ENCODE measurements at places on chromosomes 12 and 14.

GRCh38 chr12:2749580-2749979, 45.2 kb upstream of the FKBP4 start:
- no peaks in the 10 kb centered on the region for H3K36me3 ChIP-seq
- no peaks in the 10 kb centered on the region for H3K4me1 ChIP-seq
- no peak for DNase-seq

DNA sequence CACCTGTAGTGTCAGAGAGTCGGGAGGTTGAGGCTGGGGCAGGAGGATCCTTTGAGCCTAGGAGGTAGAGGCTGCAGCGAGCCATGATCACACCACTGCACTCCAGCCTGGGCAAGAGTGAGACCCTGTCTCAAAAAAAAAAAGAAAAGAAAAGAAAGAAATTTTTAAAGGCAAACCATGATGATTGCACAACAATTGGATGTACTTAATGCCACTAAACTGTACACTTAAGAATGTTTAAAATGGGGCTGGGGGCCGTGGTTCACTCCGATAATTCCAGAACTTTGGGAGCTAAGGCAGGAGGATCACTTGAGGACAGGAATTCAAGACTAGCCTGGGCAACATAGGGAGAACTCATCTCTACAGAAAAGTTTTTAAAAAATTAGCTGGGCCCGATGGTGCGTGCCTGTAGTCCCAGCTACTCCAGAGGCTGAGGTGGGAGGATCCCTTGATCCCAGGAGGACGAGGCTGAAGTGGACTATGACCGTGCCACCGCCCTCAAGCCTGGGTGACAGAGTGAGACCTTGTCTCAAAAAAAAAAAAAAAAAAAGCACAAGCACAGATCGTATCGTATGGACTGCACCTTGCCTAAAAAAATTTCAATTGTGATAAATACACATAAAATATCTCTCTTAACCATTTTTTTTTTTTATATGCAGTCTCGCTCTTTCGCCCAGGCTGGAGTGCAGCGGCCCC, 32.7 kb downstream of the JAG2 start:
- no peaks in the 10 kb centered on the region for H3K36me3 ChIP-seq
- no peaks in the 10 kb centered on the region for H3K4me1 ChIP-seq
- no peak for DNase-seq
- peaks cover 7% of the 10 kb centered on the region for H3K27me3 ChIP-seq
- H3K4me3 ChIP-seq: no peak overlapping the region
- no peak overlapping the region for H3K27ac ChIP-seq

DNA sequence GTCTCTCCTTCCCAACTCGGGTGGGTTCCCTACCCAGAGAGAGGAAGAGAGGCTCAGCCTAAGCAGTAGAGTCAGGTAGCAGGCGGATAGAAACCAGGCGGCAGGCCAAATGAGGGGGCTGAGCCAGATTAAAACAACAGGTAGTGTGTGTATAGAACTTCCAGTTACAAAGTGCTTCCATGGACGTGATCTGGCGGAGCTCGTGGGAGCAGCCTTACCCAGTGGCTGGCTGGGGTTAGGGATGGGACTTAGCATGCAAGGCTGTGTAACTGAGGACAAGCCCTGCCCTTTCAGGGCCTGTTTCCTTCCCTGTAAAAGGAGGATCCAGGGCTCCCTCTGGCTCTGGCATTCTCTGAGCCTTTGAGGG, 8.3 kb downstream of the KRT80 start:
- H3K4me3 ChIP-seq: no peak overlapping the region
- no peak for DNase-seq
- H3K27ac ChIP-seq: no peak overlapping the region
- H3K4me1 ChIP-seq: no peaks in the 10 kb centered on the region
- H3K36me3 ChIP-seq: no peaks in the 10 kb centered on the region

- H3K4me3 ChIP-seq: no peak overlapping the region
- no peak overlapping the region for H3K27ac ChIP-seq
- no peaks in the 10 kb centered on the region for H3K27me3 ChIP-seq
- DNase-seq: no peak
These were observed 218.7 kb downstream of the RASSF9 start for GRCh38 chr12:85617307-85618091.

- no peak overlapping the region for H3K27ac ChIP-seq
- no peaks in the 10 kb centered on the region for H3K36me3 ChIP-seq
- H3K4me3 ChIP-seq: no peak overlapping the region
- no peak for DNase-seq
- H3K4me1 ChIP-seq: no peaks in the 10 kb centered on the region
These were observed 434.4 kb downstream of the RGS6 start for GRCh38 chr14:72366619-72367018.

DNA sequence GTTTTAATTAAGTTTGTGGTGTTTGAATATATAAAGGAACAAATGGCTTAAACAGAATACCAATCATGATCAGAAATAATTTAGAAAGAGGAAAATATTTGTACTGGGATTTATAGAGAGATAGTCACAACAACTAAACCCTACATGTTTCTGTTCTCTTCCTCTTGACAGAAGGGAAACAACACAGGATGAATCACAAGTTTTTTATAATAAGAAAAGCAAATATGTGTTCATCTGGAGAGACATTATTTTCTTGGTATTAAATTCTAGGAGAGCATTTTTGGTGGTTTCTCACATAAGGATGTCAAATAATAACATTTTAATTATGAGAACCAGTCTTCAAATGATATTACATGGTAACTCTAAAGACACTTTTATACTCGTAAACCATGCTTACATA, 232.9 kb upstream of the PKP2 start:
- no peak for DNase-seq
- no peak overlapping the region for H3K27ac ChIP-seq
- H3K36me3 ChIP-seq: no peaks in the 10 kb centered on the region
- no peak overlapping the region for H3K4me3 ChIP-seq
- no peaks in the 10 kb centered on the region for H3K4me1 ChIP-seq

- H3K36me3 ChIP-seq: no peaks in the 10 kb centered on the region
- DNase-seq: no peak
- H3K4me1 ChIP-seq: no peaks in the 10 kb centered on the region
- H3K4me3 ChIP-seq: no peak overlapping the region
These were observed 90.1 kb upstream of the CPSF6 start for GRCh38 chr12:69149270-69149669.

- no peak overlapping the region for H3K27ac ChIP-seq
- no peak overlapping the region for H3K4me3 ChIP-seq
- peaks cover 1% of the 10 kb centered on the region for H3K27me3 ChIP-seq
- H3K36me3 ChIP-seq: no peaks in the 10 kb centered on the region
These were observed 183.9 kb downstream of the PIWIL1 start for GRCh38 chr12:130521375-130522124.

DNA sequence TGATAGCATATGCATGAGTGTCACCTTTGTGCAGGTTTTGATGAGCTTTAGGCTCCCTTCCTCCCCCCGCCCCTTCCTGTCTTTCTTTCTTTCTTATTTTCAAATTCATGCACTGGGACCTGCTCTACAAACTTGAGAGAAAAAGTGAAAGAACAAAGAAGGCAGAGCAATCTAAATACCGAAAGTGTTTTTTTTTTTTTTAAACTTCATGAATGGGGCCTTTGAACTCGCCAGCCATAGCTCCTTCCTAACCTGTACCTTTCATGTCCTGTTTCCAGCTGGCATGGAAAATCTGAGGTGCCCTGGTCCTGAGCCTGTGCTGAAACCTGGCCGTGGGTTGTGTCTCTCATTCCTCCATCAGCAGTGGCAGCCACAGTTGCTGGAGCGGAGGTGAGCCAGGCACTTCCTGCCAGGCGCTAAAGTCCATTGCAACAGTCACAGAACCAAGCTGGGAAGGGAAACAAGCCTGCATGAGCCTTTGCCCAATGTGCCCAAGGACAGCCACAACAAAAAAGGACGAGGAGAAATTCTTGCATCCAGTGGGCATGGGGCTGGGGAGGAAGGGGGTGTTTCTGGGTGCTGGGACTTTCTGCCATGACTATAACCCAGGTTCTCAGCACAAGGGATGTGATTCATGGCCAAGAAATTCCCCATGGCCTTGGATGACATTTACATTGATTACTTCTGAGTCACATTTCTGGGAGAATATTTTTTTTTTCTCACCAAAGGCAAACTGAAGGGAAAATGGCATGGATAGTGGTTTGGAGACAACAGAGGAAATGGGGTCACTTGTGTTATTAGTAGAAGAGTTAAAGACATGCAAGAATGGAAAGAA, 102.7 kb downstream of the TMEM30B start:
- DNase-seq: no peak
- no peaks in the 10 kb centered on the region for H3K4me1 ChIP-seq
- no peak overlapping the region for H3K27ac ChIP-seq
- H3K4me3 ChIP-seq: no peak overlapping the region
- H3K36me3 ChIP-seq: no peaks in the 10 kb centered on the region

DNA sequence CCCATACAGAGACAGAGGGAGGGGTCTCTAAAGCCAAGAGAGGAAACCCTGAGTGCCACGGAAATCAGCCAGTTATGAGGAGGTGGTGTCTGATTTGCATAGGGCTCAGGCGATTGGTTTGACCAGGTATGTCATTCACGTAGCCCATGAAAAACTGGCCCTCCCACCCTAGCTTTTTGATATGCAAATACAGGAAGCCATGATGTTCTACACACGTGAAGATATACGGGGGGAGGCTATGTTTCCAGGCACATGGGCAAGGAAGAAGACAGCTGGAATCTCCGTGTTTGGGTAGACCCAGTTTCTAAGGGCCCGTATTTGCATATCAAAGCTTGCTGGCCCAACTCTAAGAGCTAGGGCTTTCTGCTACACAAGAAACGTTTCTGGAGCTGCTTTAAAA, 717.8 kb upstream of the SEL1L start:
- H3K27me3 ChIP-seq: no peaks in the 10 kb centered on the region
- H3K36me3 ChIP-seq: no peaks in the 10 kb centered on the region
- no peak overlapping the region for H3K4me3 ChIP-seq

- H3K27ac ChIP-seq: no peak overlapping the region
- no peak overlapping the region for H3K4me3 ChIP-seq
- no peaks in the 10 kb centered on the region for H3K27me3 ChIP-seq
- H3K4me1 ChIP-seq: no peaks in the 10 kb centered on the region
These were observed 53.2 kb downstream of the ATG2B start for GRCh38 chr14:96309896-96310330.

DNA sequence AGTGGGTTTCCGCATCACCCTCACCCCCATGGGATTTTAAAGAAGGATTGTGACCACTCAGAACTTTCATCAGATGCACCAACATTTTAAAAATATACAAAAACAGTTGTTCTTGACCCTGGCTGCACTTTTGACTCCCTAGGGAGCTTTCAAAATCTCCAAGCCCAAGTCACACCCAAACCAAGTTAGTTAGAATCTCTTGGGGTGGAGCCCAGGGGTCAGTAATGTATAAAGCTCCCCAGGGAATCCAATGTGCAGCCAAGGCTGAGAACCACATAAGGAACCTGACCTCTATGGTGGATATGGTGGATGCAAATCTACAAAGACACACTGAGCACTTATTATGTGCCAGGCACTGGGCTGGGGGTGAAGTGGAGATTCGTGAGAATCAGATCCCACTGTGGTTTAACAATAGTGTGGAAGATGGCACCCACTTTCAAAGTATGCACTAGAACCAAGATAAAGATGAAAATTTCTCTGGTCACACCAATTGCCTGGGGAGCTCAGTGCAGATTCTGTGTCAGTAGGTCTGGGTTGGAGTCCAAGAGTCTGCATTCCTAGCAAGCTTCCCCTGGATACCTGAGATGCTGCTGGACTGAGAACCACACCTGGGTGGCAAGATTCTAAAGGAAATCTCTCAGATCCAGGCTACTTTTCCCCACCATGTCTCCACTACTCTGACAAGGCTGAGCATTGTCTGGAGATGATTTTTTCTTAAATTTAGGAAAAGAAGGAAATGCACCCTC, 18.9 kb upstream of the CMKLR1 start:
- no peak for DNase-seq
- no peak overlapping the region for H3K27ac ChIP-seq
- no peaks in the 10 kb centered on the region for H3K36me3 ChIP-seq
- H3K4me1 ChIP-seq: no peaks in the 10 kb centered on the region
- H3K27me3 ChIP-seq: peaks cover 11% of the 10 kb centered on the region

DNA sequence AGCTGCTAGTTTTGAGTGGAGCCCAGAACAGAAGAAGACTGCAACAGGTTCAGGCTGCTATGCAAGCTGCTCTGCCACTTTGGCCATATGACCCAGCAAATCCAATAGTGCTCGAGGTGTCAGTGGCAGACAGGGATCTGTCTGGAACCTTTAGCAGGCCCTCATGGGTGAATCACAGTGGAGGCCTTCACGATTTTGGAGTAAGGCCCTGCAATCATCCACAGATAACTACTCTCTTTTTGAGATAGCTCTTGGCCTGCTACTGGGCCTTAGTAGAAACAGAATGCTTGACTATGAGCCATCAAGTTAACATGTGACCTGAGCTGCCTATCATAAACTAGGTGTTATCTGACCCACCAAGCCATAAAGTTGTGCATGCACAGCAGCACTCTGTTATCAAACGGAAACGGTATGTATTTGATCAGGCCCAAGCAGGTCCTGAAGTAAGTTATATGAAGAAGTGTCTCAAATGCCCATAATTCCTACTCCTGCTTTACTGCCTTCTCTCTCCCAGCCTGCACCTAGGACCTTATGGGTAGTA, 116.9 kb upstream of the CCDC196 start:
- no peaks in the 10 kb centered on the region for H3K27me3 ChIP-seq
- no peak overlapping the region for H3K4me3 ChIP-seq
- no peaks in the 10 kb centered on the region for H3K36me3 ChIP-seq
- no peaks in the 10 kb centered on the region for H3K4me1 ChIP-seq
- DNase-seq: no peak
- H3K27ac ChIP-seq: no peak overlapping the region

- H3K4me1 ChIP-seq: no peaks in the 10 kb centered on the region
- H3K27me3 ChIP-seq: no peaks in the 10 kb centered on the region
- DNase-seq: no peak
- no peak overlapping the region for H3K4me3 ChIP-seq
These were observed 207.9 kb downstream of the SYNE2 start for GRCh38 chr14:64060648-64061096.

DNA sequence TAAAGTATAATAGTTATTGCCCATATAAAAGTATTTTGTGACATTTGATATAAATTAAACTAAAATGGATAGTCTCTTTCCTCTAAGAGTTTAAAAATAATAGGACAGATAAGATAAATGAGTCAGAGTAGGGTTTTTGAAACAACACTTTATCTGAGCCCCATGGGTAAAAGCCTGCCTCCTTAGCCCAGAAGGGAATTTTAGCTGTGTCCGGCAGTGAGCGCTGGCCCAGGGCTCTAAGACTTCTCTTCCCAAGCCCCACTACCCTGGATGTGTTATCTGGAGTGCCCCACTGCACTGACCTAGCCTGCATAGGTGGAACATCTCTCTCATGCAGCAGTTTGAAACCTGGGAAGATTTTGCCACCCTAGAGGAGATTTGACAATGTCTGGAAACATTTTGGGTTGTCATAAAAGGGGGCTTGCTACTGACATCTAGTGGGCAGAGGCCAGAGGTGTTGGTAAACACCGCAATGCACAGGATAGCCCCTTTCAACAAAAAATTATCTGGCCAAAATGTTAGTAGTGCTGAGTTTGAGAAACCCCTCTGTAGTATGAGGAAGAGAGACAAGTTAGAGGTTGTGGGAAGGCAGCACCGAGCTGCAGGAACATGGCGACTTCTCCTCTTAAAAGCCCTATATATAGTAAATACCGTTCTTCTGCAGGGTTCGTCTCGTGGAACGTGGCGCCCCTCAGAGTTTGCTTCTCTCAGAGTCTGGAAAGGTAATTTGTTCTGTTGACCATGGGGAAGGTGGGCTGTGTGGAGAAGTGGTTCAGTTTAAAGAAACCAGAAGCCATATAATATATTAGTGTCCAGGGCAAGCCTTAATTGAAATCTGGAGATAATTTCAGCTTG, 29.3 kb upstream of the ATF1 start:
- no peaks in the 10 kb centered on the region for H3K4me1 ChIP-seq
- H3K36me3 ChIP-seq: peaks cover 92% of the 10 kb centered on the region
- H3K4me3 ChIP-seq: no peak overlapping the region
- DNase-seq: no peak
- H3K27me3 ChIP-seq: no peaks in the 10 kb centered on the region
